ENCODE measurements at places on chromosomes 12 and 14. TPM values are rescaled to one million over a fixed set of nuclear protein-coding genes. Genes with fewer than 3 reads are reported as not detected.

Gene STAT2
- total RNA-seq = 179 TPM

DNA sequence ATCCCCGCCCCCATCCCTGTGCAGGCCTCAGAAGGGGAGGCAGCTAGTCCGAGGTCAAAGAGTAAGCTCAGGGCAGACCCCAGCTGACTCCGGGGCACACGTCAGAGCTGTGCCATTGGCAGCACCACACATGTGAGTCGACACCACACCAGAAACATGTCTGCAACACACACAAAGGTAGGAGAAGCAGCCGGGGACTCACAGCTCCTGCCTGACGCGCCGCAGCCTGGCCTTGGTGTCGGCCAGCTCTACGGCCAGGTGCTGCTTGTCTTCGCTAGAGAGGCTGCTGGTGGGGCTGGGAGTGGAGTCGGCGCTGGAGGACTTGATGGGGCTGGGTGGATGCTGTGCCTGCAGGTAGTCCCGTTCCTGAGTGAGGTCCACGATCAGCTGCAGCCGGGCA, 78.5 kb downstream of the CCDC88C start:
- no peak for DNase-seq

Gene ADAMTS20
- not detected for total RNA-seq

GRCh38 chr14:99758121-99758821, 34.9 kb upstream of the EML1 start:
- no peak for DNase-seq
